Upper lobe of left lung (tissue), 6 donors: ENCODE measurements at places on chromosomes 11 and 22. TPM values are rescaled to one million over a fixed set of nuclear protein-coding genes. Genes with fewer than 3 reads are reported as not detected.

DNA sequence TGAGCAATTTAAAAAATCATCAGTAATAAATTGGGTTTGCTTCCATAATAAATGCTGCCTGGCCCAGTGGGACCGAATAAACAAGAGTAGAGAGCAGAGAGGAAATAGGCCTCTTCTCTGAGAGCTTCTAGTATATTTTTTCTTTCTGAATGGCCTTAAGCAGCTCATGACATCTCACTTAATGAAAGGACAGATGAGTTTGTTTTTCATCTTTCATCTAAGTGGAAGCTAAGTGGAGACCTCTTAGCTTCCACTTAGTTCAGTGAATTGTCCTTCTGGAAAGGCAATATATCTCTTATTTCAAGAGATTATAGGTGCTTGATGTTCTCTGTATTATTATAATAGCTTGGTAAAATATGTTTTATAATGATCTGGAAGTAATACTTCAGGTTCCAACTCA lies 245.9 kb upstream of the ANO3 start:
- DNase-seq, result no peak
- H3K27me3 ChIP-seq, result no peaks in the 10 kb centered on the region
- no peaks in the 10 kb centered on the region for H3K4me1 ChIP-seq
- no peaks in the 10 kb centered on the region for H3K36me3 ChIP-seq
- no peak overlapping the region for H3K4me3 ChIP-seq

GRCh38 chr11:113137713-113138529 lies 176.5 kb upstream of the TTC12 start:
- no peaks in the 10 kb centered on the region for H3K4me1 ChIP-seq
- no peak overlapping the region for H3K27ac ChIP-seq
- no peak overlapping the region for H3K4me3 ChIP-seq
- H3K36me3 ChIP-seq, result no peaks in the 10 kb centered on the region
- no peaks in the 10 kb centered on the region for H3K27me3 ChIP-seq
- no peak for DNase-seq

GRCh38 chr22:48235744-48236143 lies 1473.3 kb downstream of the TBC1D22A start:
- H3K27ac ChIP-seq, result no peak overlapping the region
- DNase-seq, result no peak
- H3K36me3 ChIP-seq, result no peaks in the 10 kb centered on the region
- H3K4me3 ChIP-seq, result no peak overlapping the region
- no peaks in the 10 kb centered on the region for H3K4me1 ChIP-seq
- no peaks in the 10 kb centered on the region for H3K27me3 ChIP-seq

- H3K36me3 ChIP-seq, result no peaks in the 10 kb centered on the region
- H3K27ac ChIP-seq, result no peak overlapping the region
- H3K4me1 ChIP-seq, result no peaks in the 10 kb centered on the region
These were observed 269.3 kb upstream of the MPPED2 start for GRCh38 chr11:30855383-30856006.

DNA sequence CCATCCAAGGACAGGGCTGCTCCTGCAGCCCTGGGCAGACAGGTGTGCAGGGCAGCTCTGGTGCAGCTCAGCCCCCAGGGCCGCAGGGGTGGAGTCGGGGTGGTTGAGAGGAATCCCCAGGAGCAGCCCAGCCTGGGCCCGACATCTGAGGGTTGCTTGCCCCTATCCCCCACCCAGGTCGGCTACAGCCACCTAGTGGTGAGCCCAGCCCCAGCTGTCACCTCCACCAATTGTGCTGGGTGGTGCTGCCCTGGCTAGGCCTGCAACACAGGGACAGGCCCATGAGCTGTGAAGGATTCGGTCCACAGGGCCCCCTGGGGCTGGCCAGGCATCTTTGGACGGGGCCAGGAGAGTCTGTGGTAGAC lies 29.6 kb downstream of the RTN4R start:
- H3K4me1 ChIP-seq, result peaks cover 51% of the 10 kb centered on the region
- peak overlapping the region; percentile 58 for H3K27ac ChIP-seq
- H3K27me3 ChIP-seq, result no peaks in the 10 kb centered on the region
- H3K36me3 ChIP-seq, result no peaks in the 10 kb centered on the region
- no peak overlapping the region for H3K4me3 ChIP-seq

DNA sequence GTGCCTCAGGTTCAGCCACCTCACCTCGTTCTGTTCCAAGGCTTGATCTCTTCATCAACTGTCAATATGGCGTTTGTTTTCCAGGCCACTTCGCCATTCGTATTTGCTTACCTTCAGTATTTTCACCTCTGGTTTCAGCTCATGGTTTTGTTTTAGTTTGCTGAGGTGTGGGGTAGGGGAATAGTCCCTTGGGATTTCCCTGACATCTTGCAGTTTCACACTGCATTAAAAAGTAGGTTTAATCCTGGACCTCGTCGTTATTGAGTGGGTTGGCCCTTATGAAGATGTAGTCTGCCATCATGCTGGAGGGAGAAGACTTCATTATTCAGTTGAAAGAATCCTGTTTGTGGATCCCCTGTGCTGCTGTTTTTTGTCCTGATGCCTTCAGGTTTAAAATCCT lies 46.0 kb downstream of the C11orf91 start:
- DNase-seq, result no peak
- no peaks in the 10 kb centered on the region for H3K4me1 ChIP-seq
- no peak overlapping the region for H3K4me3 ChIP-seq
- no peaks in the 10 kb centered on the region for H3K27me3 ChIP-seq

DNA sequence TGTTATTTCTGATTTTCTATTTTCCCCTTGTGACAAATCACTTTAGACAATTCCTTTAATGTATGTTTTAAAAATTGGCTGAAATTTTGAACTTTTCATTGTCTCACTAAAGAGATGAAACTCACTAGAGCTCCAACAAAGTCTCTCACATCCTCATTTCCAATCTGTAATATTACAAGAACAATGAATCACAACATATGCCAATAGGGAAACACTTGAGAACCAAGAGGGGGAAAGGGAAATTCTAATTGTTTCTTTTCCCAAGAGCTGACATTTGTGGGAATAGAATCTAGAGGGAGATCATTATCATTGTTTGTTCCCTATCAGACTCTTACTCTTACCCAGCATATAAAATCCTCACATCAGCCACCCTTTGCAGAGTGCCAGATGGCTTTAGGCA lies 28.2 kb downstream of the OR10D3 start:
- no peaks in the 10 kb centered on the region for H3K27me3 ChIP-seq
- H3K27ac ChIP-seq, result no peak overlapping the region
- no peak overlapping the region for H3K4me3 ChIP-seq
- no peaks in the 10 kb centered on the region for H3K4me1 ChIP-seq
- DNase-seq, result no peak
- no peaks in the 10 kb centered on the region for H3K36me3 ChIP-seq

Gene KCNQ1
- total RNA-seq, result 38.5 TPM

Gene OR5I1
- total RNA-seq, result not detected
